Mammary epithelial cell (primary cell): ENCODE measurements at places on chromosomes 16 and 17. TPM values are rescaled to one million over a fixed set of nuclear protein-coding genes. Genes with fewer than 3 reads are reported as not detected.

DNA sequence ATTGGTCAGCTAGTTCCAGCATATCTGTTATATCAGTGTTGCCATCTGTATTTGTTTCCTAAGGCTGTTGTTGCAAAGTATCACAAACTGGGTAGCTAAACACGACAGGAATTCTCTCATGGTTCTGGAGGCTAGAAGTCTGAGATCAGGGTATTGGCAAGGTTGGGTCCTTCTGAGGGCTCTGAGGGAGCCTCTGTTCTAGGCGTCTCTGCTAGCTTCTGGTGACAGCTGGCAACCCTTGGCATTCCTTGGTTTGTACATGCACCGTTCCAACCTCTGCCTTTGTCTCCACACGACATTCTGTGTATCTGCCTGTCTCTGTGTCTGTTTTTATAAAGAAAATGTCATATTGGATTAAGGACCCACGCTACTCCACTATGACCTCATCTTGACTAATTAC lies 219.9 kb upstream of the NLRP1 start:
- DNase-seq: no peak

- no peak for DNase-seq
Measured at GRCh38 chr17:67420994-67421393, 43.9 kb downstream of the PITPNC1 start.

TGFB1I1 gene
- 22.7 TPM for polyA plus RNA-seq

MT4 gene
- polyA plus RNA-seq: not detected

- no peak for DNase-seq
Measured at GRCh38 chr17:56298846-56299245, 145.6 kb downstream of the ANKFN1 start.

DNA sequence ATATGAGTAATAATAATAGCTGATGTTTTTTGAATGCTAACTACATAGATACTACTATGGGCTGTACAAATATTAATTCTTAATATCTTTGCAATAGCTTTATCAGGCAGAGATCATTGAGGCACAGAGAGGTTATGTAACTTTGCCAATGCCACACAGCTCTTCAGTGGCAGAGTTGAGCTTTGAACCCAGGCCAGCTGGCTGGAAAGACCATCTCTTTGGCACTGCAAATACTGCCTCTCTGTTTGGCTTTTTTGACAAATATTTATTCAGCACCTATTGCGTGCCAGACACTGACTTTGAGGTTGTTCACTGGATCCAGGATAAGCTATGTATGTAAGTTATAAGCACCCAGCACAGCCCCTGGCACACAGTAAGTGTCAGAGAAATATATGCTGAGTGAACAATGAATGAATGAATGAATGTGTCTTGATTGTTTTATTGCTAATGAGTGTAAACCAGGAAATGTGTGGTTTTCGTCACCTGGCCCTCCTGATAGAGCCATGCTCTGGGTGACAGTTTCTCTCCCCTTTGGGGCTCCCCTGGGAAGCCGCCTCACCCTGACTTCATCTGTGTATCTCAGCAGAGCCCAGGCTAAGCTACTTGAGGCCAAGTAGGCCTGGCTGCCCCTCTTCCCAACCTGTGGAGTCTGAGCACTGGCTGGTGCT lies 2.5 kb downstream of the AQP8 start:
- no peak for DNase-seq

GRCh38 chr16:86376837-86377236 lies 133.5 kb upstream of the FOXF1 start:
- DNase-seq: no peak

DNA sequence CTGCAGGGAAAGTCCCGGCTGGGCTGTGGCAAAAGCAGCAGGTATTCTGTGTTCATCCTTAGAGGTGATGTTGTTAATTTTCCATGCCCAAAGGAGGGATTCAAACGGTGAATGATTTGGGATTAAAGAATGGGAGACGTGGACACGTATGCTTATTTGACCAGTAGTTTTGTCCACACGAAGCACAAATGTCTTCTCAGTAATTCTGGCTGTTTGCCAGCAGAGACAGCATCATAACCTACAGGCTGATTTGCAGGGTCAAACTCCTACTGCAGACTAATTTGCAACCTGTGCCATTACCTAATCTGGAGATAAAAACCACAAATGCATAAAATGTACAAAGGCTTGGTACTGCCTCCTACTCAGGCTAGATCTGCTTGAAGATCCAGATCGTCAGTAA lies 14.1 kb downstream of the MTHFSD start:
- DNase-seq: no peak

KRT20 gene
- not detected for polyA plus RNA-seq

- peak; percentile 42 for DNase-seq
Measured at GRCh38 chr17:76447931-76448652, 4.9 kb downstream of the UBE2O start.

DNA sequence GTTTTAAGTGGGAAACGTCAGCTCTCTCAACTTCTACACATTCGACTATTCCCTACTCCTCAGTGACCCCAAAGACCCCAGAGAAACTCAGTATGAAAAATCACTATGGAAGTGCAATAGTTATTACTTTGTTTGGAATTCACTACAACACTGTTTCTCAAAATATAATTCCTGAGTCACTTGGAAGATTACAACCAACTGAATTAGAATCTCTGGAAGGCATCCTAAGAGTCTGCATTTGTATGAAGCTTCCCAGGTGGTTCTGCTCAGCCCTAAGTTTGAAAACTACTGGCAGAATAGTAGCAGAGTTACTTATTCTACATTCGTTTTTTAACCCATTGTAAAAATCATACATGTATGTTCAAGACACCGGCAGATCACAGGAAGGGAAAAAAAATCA lies 525.6 kb downstream of the MAF start:
- no peak for DNase-seq

DNA sequence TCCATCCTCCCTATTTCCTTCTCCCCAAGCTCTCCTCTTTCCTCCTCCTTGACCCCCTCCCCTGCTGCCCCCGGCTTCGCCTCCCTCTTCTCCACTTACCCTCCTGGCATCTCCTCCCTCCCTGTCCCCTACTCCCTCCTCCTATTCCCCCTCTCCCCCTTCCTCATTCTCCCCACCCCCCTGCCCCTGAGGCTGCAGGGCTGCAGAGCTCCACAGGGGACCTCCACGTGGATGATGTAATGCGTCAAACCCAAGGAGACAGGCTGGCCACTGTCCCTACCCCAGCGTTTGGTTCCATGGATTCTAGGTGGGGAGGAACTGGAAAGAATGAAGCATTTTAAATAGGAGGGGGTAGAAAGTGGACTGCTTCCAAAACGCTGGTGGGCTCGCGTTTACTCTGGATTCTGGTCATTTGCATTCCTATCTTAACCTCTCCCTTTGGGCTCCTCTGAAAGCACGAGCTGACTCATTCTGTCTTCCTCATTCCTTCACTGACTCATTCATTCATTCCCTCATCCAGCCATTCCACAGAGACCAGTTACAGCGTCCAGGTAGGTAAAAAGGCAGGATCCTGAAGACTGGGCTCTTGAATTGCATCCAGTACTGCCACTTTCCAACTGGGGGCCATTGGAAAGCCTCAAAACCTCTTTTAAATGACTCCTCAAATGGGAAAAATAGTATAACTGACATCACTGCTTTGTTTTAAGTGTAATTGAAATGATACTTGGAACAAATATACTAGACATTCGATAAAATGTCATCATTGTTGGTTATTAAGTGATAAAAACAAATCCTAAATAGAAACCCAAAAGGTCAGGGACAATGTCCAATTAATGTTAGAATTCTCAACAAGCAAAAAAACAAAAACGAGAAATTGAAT lies 943 bp upstream of the COTL1 start:
- DNase-seq: peak; percentile 93

KCNAB3 gene
- 0.52 TPM for polyA plus RNA-seq

- DNase-seq: peak; percentile 11
Measured at GRCh38 chr17:38747463-38748148, 530 bp downstream of the PCGF2 start.

DNA sequence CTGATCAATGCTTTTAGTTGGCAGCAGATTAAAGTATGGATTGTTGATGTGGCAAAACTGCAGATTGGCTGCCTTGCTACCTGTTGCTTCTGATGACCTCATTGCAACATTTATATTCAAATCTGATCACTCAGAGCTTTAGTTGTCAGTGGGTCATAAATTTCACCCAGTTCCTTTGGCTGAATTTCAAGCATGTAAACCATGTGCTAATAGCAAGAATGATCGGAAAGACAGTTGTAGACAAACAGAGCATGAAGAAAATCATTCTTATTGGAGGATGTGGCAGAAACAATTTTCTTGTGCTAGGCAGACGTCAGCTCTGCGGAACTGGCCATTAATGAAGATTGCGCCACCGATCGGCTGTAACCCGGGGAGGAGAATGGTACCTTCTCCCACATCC lies 346.6 kb upstream of the EEF2KMT start:
- DNase-seq: no peak

DNA sequence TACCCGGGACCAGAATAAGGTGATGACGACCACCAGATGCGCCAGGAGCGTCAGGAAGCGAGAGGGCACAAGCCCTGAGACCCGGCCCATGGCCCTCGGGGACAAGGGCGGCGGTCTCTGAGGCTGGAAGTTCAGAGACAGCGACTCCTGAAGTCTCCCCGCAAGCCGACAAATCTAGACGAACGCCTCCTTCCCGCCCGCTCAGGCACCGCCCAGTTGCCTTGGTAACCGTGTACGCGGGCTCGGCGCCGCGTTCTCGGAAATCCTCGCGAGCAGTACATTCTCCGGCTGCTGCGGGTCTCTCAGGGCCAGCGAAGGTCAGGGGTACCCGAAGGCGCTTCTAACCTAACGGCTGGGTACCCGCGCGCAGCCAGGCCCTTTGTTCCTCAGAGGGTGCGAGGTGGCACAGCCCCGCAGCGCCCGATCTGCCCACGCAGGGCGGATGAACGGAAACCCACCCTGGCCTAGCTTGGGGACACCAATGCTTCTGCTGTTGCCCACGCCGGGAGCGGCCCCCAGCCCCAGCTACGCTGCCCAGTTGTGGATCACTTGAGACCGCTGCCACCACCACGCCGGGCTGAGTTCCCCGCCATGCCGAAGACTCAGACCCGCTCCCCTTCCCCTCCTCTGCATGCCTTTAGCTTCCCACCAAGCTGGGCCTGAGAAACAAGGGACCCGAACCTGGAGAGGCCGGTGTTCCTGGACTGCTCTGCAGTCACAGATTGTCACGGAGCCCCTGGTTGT lies at the start of gene TMEM107:
Gene TMEM107, minus strand, starts transcription at position 184 of the 744 bp plus-strand sequence. Its CDS starts 94 bp downstream, at position 90.
- peak; percentile 77 for DNase-seq

- no peak for DNase-seq
Measured at GRCh38 chr17:83132251-83133081, 53.1 kb downstream of the METRNL start.

DNA sequence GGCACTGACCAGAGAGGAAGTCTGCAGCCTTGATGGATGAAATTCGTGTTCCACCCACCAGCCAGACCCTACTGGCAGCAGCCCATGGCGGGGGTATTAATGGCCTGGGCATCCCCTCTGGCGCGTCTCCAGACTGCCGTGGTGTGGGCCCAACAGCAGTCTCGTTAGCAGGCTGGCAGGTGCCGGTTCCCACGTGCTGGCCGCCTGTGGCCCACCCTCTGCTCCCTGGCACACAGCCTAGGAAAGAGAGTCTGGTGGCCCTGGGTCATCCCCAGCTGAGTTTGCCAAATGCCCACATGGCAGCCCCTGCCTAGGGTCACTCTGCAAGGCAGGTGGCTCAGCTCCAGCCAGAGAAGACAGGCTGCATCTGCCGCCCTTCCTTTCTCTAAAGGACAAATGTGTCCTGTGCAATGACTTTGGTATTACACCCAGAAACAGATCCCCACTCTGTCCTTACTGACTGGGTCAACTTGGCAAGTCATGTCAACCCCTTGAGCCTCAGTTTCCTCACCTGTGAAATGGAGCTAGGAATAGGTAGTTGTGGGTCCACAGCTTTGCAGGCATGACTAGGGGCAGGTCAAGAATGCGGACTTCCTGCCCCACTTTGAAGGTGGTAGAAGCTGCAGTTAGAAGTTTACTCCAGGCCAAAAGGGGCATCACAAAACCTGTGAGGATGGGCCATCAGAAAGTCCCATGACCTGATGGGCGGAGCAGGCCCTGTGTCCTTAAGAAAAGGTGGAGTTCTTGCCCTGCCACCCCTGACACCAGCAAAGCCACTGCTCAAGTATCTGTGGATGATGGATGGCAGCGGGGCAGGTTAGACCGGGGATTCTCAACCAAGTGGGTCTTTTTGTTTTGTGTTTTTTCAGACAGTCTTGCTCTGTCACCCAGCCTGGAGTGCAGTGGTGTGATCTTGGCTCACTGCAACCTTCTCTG lies 76.6 kb downstream of the ABCC6 start:
- no peak for DNase-seq

GRCh38 chr17:74857191-74857590 lies 2.5 kb downstream of the GRIN2C start:
- DNase-seq: no peak
